Stimulated activated naive CD8-positive, alpha-beta T cell treated with anti-CD3 and anti-CD28 coated beads, Interleukin-15, amount 100 ng/mL, for 72 hours (primary cell): ENCODE measurements at places on chromosomes 4 and X.

DNA sequence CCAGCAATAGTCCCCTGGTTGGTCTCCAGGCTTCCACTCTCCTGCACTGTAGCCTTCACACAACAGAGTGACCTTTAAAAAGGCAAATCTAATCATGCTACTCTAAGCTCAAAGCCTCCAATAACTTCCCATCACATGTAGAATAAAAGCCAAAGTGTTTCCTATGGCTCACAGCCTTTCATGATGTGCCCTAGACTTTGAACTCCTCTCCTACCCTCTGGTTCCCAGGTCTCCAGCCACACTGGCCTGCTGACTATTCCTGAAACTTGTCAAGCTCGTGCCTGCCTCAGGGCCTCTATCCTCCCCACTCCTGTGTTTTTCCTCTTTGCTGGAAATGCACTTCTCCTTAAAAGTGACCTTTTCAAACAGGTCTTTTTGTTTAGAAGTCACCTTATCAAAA, 3.1 kb downstream of the MANBA start:
- DNase-seq = no peak

DNA sequence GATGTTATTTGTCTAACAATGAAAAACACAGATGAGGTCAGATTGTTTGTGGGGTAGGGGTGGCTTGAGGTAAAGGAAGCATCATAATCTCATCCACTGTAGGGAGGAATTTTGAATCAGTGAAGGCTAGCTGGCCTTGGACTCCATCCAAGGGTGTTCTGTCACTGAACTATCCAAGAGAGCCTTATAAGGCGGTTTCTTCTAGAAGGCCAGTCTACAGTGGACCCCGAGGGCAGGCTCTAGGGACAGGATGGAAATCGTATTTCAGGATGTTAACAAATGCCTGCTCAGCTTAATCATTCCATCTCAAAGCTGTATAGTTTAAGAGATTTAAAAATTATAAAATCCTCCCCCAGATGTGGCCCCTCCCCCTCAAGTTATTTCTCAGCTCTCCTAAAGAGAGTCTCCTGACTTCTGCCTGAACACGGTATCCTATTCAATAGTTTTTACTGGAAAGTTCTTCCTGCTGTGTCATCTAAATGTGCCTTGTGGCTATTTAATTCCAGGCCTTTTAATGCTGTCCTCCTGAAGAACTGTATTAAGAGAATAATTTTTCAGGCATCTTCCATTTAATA, 8.0 kb downstream of the IGFBP7 start:
- no peak for DNase-seq

- no peak for DNase-seq
These were observed 45.1 kb upstream of the PPARGC1A start for GRCh38 chr4:23934915-23935314.

- no peak for DNase-seq
These were observed 552.1 kb downstream of the SPOCK3 start for GRCh38 chr4:166682200-166682599.

GRCh38 chrX:18998653-18999052, 14.7 kb upstream of the PHKA2 start:
- DNase-seq = no peak

GRCh38 chr4:106854569-106855351, 181.4 kb downstream of the DKK2 start:
- DNase-seq = no peak

- DNase-seq = no peak
These were observed 146.3 kb downstream of the SHROOM3 start for GRCh38 chr4:76581077-76581962.

- DNase-seq = no peak
These were observed 1.7 kb upstream of the GTPBP6 start for GRCh38 chrX:320126-320783.

- no peak for DNase-seq
These were observed 43.3 kb upstream of the SOD3 start for GRCh38 chr4:24751926-24752539.
